Naive B cell (primary cell): ENCODE measurements at places on chromosomes 5 and 9. TPM values are rescaled to one million over a fixed set of nuclear protein-coding genes. Genes with fewer than 3 reads are reported as not detected.

The SPATA31E1 gene
- not detected for polyA plus RNA-seq

The FBN2 gene
- polyA plus RNA-seq: not detected

The BTNL8 gene
- polyA plus RNA-seq: not detected

The OR1L8 gene
- not detected for polyA plus RNA-seq

The RNF180 gene
- not detected for polyA plus RNA-seq

The MCCC2 gene
- polyA plus RNA-seq: 34.3 TPM

The TAF11L14 gene
- not detected for polyA plus RNA-seq

The ACO1 gene
- polyA plus RNA-seq: 8.1 TPM

The DMRTA1 gene
- polyA plus RNA-seq: not detected

The MAP1B gene
- polyA plus RNA-seq: 0.18 TPM

The FABP6 gene
- not detected for polyA plus RNA-seq

The ELAVL2 gene
- polyA plus RNA-seq: not detected

The CDC20B gene
- not detected for polyA plus RNA-seq

The IL9 gene
- not detected for polyA plus RNA-seq

The CRB2 gene
- not detected for polyA plus RNA-seq

The MZB1 gene
- polyA plus RNA-seq: 49.7 TPM

The RAI14 gene
- polyA plus RNA-seq: 0.17 TPM

The TAF11L10 gene
- polyA plus RNA-seq: not detected

The PCDHB11 gene
- polyA plus RNA-seq: not detected

The TTC39B gene
- 6.7 TPM for polyA plus RNA-seq

The DNAI1 gene
- polyA plus RNA-seq: not detected

The HACD4 gene
- 1.2 TPM for polyA plus RNA-seq

The FBP2 gene
- not detected for polyA plus RNA-seq

The LCN2 gene
- 0.44 TPM for polyA plus RNA-seq

The IGIP gene
- polyA plus RNA-seq: 0.46 TPM

The CMYA5 gene
- not detected for polyA plus RNA-seq

The SLCO4C1 gene
- 0.42 TPM for polyA plus RNA-seq

The TPD52L3 gene
- not detected for polyA plus RNA-seq

The TIFAB gene
- not detected for polyA plus RNA-seq

The PCDHGC5 gene
- not detected for polyA plus RNA-seq

The CARD6 gene
- polyA plus RNA-seq: 1.6 TPM
